Natural killer cell (primary cell): ENCODE measurements at places on chromosomes 13 and 19. TPM values are rescaled to one million over a fixed set of nuclear protein-coding genes. Genes with fewer than 3 reads are reported as not detected.

GRCh38 chr19:19642506-19643157, 825 bp downstream of the GMIP start:
- no peaks in the 10 kb centered on the region for H3K27me3 ChIP-seq
- peak overlapping the region; percentile 95 for H3K27ac ChIP-seq
- H3K4me1 ChIP-seq = peaks cover 27% of the 10 kb centered on the region
- DNase-seq = peak; percentile 30

GRCh38 chr13:110929104-110929777, 14.4 kb upstream of the ANKRD10 start:
- H3K36me3 ChIP-seq = no peaks in the 10 kb centered on the region
- H3K27me3 ChIP-seq = peaks cover 4% of the 10 kb centered on the region
- H3K27ac ChIP-seq = no peak overlapping the region
- no peak for DNase-seq

GRCh38 chr13:42574435-42575311, 721 bp downstream of the TNFSF11 start:
- H3K27ac ChIP-seq = no peak overlapping the region
- H3K4me3 ChIP-seq = peak overlapping the region; percentile 21
- H3K36me3 ChIP-seq = no peaks in the 10 kb centered on the region
- no peaks in the 10 kb centered on the region for H3K27me3 ChIP-seq
- peaks cover 19% of the 10 kb centered on the region for H3K4me1 ChIP-seq
- peak; percentile 28 for DNase-seq

- peaks cover 17% of the 10 kb centered on the region for H3K4me1 ChIP-seq
- no peak overlapping the region for H3K27ac ChIP-seq
- no peak overlapping the region for H3K4me3 ChIP-seq
- DNase-seq = no peak
These were observed 5.3 kb downstream of the SLC25A15 start for GRCh38 chr13:40794414-40795368.

- no peaks in the 10 kb centered on the region for H3K27me3 ChIP-seq
- peaks cover 48% of the 10 kb centered on the region for H3K36me3 ChIP-seq
- H3K4me1 ChIP-seq = peaks cover 23% of the 10 kb centered on the region
- no peak overlapping the region for H3K4me3 ChIP-seq
- no peak for DNase-seq
These were observed 8.5 kb upstream of the AKAP8L start for GRCh38 chr19:15427350-15427700.

- H3K27ac ChIP-seq = no peak overlapping the region
- H3K4me1 ChIP-seq = no peaks in the 10 kb centered on the region
- no peak for DNase-seq
- H3K27me3 ChIP-seq = no peaks in the 10 kb centered on the region
- H3K4me3 ChIP-seq = no peak overlapping the region
These were observed 292.2 kb upstream of the SLC10A2 start for GRCh38 chr13:103358255-103358932.

DNA sequence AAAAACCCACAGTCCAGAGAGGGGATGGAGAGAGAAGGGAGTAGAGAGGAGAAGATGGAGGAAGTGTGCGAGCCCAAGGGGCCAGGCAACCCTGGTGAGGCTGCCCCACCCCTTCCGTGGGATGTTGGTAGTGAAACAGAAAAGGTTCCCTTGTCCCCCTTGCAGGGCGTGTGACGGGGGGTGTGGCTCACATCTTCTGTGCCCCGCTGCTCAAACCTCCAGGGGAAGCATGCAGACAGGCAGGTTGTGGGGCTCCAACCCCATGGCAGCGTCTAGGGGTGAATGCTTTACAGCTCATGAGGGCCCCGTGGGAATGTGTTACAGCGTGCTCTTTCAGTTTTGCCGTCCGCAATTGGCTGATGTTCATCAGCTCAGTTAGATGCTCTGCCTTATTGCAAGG, 14.7 kb upstream of the EVI5L start:
- peaks cover 9% of the 10 kb centered on the region for H3K4me1 ChIP-seq
- H3K4me3 ChIP-seq = no peak overlapping the region

DNA sequence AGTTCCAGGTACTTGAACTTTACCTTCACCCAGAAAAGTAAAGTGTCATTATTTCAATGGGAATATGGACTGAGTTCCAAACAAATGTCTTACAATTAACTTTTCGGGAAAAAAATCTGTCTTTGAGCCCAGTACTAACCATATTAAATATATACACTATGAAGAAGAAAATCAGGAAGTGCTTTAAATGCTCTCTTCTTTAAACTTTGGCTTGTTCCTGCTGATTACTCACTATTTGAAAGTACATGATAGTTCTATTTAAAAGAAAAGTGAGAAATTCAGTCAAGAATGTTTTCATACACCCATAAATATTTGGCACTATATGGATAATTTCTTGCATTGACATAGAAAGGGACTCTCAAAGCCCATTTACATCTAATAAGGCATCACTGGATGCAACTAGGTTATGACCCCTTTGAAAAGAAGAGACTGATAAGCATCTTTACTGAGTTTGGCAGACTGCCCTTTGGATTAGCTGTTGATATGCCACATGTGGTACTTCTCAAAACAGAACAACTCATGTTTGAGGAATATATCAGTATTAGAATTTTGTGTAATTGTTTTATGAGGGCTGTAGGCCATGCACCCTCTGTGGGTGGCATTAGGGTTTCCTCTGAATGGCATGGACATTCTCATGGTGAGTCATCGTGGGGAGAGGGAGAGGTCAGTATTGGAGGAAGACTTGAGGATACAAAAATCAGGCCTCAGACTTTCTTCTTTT, 25.0 kb upstream of the VWA8 start:
- H3K27me3 ChIP-seq = no peaks in the 10 kb centered on the region
- no peaks in the 10 kb centered on the region for H3K36me3 ChIP-seq
- no peaks in the 10 kb centered on the region for H3K4me1 ChIP-seq
- DNase-seq = no peak

GRCh38 chr13:73703606-73704005, 430.6 kb downstream of the KLF12 start:
- H3K4me3 ChIP-seq = no peak overlapping the region
- no peaks in the 10 kb centered on the region for H3K27me3 ChIP-seq
- H3K27ac ChIP-seq = no peak overlapping the region

GRCh38 chr19:40221858-40222619, 3.9 kb upstream of the TTC9B start:
- H3K27ac ChIP-seq = no peak overlapping the region
- H3K27me3 ChIP-seq = peaks cover 40% of the 10 kb centered on the region
- H3K4me1 ChIP-seq = peaks cover 25% of the 10 kb centered on the region

DNA sequence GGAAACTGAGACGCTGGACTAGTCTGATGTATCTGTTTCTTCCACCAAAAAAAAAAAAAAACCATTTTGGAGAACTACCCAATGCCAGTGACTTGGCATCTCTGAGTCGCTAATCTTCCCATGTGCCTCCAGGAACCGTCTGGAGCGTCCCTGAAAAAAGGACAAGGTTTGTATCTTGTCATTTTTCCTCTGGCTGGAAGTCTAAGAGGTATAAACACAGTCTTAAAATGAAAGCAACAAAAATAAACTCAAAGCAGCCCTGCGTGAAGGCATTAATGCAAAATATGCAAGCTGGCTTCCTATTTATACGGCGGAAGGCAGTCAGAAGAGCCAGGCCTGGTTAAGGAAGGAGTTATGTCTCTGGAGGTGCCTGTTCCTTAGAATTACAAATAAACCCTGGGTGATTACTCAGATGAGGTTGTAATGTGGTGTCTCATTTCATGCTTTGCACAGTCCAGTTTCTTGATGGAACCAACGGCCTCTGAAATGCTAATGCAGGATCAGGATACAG, 20.3 kb downstream of the ACTN4 start:
- peaks cover 94% of the 10 kb centered on the region for H3K4me1 ChIP-seq
- no peaks in the 10 kb centered on the region for H3K36me3 ChIP-seq
- H3K27me3 ChIP-seq = no peaks in the 10 kb centered on the region
- peak overlapping the region; percentile 77 for H3K27ac ChIP-seq

DNA sequence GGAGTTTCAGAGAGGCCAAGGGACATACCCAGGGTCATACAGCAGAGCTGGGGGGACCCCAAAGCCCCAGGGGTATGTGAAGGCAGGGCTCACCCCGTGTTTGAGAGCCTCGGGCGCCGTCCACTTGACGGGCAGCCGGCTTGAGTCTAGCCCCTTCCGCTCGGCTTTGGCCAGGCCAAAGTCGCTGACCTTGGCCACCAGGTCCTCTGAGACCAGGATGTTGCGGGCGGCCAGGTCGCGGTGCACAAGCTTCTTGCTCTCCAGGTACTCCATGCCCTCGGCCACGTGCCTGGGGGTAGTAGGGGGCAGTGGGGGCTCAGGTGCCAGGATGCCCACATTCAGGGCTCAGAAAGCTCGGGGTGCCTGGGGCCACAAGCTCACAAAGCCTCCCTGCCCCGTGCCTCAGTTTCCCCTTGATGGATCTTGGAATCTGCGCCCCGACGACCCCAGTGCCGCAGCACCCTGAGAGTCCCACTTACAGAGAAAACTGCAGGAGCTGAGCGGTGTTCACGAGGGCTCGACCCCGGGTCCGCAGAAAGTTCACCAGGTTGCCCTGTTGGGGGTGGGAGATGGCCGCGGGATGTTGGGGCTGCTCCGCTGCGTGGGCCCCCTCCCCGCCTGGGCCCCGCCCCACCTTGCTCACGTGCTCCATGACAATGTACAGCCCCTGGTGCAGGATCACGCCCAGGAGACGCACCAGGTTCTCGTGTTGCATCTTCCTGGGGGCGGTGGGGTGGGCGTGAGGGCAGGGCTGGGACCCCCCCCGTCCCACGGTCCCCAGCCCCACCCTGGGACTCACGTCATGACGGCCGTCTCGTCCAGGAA, 7.1 kb downstream of the MATK start:
- peaks cover 54% of the 10 kb centered on the region for H3K36me3 ChIP-seq
- H3K4me3 ChIP-seq = no peak overlapping the region
- H3K27me3 ChIP-seq = no peaks in the 10 kb centered on the region
- peaks cover 26% of the 10 kb centered on the region for H3K4me1 ChIP-seq
- no peak overlapping the region for H3K27ac ChIP-seq

- no peak overlapping the region for H3K27ac ChIP-seq
- H3K4me3 ChIP-seq = no peak overlapping the region
- H3K36me3 ChIP-seq = no peaks in the 10 kb centered on the region
- no peak for DNase-seq
- H3K4me1 ChIP-seq = no peaks in the 10 kb centered on the region
These were observed 8.6 kb downstream of the POLD1 start for GRCh38 chr19:50392759-50393158.

GRCh38 chr19:30556230-30556711, 184.1 kb downstream of the ZNF536 start:
- H3K27me3 ChIP-seq = no peaks in the 10 kb centered on the region
- no peak for DNase-seq
- H3K36me3 ChIP-seq = no peaks in the 10 kb centered on the region
- no peak overlapping the region for H3K27ac ChIP-seq
- H3K4me1 ChIP-seq = no peaks in the 10 kb centered on the region
- H3K4me3 ChIP-seq = no peak overlapping the region

GRCh38 chr19:17021328-17021727, 5.3 kb downstream of the CPAMD8 start:
- peaks cover 3% of the 10 kb centered on the region for H3K27me3 ChIP-seq
- DNase-seq = no peak
- H3K4me1 ChIP-seq = peaks cover 9% of the 10 kb centered on the region
- no peaks in the 10 kb centered on the region for H3K36me3 ChIP-seq

DNA sequence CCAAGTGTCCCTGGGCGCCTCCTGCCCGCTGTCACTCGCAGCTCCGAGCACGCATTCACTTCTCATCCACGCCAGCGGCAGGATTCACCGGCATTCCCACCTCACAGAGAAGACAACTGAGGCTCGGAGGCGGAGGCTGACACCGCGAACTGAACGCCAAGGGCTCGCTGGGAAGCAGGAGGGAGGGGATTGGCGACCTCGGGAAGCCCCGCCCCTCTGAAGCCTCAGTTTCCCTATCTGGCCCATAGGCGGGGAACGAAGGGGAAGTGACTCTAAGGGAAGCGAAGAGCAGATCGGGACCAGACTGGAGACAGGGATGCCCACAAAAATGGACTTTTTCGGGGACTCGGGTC, 256 bp downstream of the MICOS13 start:
- H3K4me1 ChIP-seq = peaks cover 17% of the 10 kb centered on the region
- no peak for DNase-seq
- peaks cover 2% of the 10 kb centered on the region for H3K36me3 ChIP-seq
- peak overlapping the region; percentile 95 for H3K4me3 ChIP-seq

- no peak overlapping the region for H3K27ac ChIP-seq
- no peak overlapping the region for H3K4me3 ChIP-seq
- H3K36me3 ChIP-seq = no peaks in the 10 kb centered on the region
- H3K4me1 ChIP-seq = no peaks in the 10 kb centered on the region
- no peaks in the 10 kb centered on the region for H3K27me3 ChIP-seq
These were observed 29.7 kb downstream of the MLLT1 start for GRCh38 chr19:6250024-6250615.

DNA sequence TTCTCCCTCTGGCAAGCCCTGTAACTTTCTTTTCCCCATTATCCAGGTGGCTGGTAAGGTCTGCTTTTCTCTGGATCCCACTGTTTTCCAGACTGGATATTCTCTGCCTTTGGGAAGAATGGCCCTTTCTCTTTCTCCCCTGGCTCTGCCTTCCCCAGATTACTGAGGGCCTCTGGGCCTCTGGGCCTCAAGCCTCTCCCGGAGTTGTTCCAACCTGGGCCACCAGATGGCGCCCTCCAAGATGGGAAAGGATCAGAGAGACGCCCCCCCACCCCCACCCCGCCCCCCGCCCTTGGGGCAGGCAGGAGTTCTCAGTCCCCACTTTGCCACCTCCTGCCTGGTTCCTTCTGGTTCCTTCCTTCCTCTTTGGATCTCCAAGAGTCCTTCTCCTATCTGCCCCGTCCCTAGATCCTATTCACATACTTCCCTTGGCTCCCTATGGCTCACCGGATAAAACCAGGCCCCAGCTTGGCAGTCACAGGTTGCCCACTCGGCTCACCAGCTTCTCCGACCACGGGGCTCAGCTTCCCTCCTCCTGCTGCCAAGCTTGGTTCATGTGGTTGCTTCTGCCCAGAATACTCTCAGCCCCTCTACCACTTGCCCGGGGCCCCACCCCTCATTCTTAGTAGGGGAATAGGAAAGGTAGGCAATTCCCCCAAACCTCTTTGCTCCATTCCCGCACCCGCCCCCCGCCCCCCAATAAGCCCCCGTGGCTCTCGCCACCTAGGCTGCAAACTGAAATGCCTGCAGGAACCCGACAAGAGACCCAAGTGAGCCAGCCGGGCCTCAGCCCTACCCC, 13.1 kb downstream of the EPS8L1 start:
- peaks cover 25% of the 10 kb centered on the region for H3K4me1 ChIP-seq
- no peak overlapping the region for H3K4me3 ChIP-seq
- H3K36me3 ChIP-seq = peaks cover 12% of the 10 kb centered on the region
- no peak overlapping the region for H3K27ac ChIP-seq
- DNase-seq = peak; percentile 77

GRCh38 chr19:36141039-36141927, 1.4 kb downstream of the CAPNS1 start:
- peaks cover 19% of the 10 kb centered on the region for H3K4me1 ChIP-seq
- H3K36me3 ChIP-seq = peaks cover 33% of the 10 kb centered on the region
- peak; percentile 88 for DNase-seq
- H3K27ac ChIP-seq = peak overlapping the region; percentile 76

SERP2 gene
- 3.2 TPM for total RNA-seq

ELSPBP1 gene
- not detected for total RNA-seq

ACP7 gene
- not detected for total RNA-seq

CEACAM20 gene
- not detected for total RNA-seq

GJA3 gene
- not detected for total RNA-seq

ATCAY gene
- not detected for total RNA-seq

JSRP1 gene
- not detected for total RNA-seq

ZNF417 gene
- 46.7 TPM for total RNA-seq

NCCRP1 gene
- total RNA-seq = not detected

RFPL4AL1 gene
- total RNA-seq = not detected

KASH5 gene
- total RNA-seq = 0.73 TPM

PRODH2 gene
- total RNA-seq = not detected

ZNF90 gene
- total RNA-seq = 1.8 TPM

ANGPTL8 gene
- not detected for total RNA-seq

MYO16 gene
- 0.28 TPM for total RNA-seq
